Stimulated activated CD4-positive, alpha-beta T cell treated with anti-CD3 and anti-CD28 coated beads, Interleukin-4, amount 100 ng/mL, for 1 hour (primary cell): ENCODE measurements at places on chromosomes 2 and 18.

GRCh38 chr2:120511536-120511935, 165.6 kb downstream of the INHBB start:
- DNase-seq, result no peak

- no peak for DNase-seq
Observed at GRCh38 chr2:227118353-227118752, 45.7 kb downstream of the COL4A4 start.

DNA sequence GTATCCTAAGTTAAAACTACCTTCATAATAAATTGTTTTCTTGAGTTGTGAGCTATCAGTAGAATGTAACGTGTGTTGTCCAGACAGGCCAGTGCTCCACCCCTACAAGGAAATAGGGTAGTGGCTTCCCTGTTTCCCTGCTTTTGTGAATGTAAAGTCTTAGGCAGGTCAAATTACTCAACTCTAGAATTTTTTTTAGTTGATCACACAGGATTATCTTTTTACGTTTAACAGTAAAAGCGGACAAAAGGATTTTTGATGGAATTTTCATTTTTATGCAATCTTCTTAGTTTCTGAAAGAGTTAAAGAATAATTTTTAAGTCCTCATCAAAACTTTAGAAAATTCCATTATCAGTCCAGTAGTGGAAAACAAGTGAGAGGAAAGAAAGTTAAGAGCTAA, 38.2 kb downstream of the GPD2 start:
- DNase-seq, result no peak

- no peak for DNase-seq
Observed at GRCh38 chr18:1037776-1038175, 133.1 kb downstream of the ADCYAP1 start.

- no peak for DNase-seq
Observed at GRCh38 chr2:186027922-186028321, 289.3 kb downstream of the FSIP2 start.

DNA sequence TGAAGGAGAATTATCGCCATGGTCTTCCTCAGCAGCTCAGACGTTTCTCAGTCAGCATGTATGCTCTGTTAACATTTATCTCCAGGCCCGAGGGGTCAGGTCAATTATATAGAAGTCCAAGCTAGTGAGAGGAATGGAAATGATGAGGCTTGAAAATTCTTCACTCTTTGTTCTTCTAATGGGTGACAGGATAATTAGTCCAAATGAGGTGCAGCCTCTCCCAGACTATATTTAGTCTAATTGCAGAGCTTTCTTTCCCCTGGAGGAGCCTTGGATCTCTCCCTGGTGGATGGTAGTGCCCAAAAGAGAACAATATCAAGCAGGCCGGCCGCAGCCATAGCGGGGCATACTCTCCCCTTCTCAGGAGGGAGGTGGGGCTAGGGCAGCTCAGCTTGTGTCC, 51.4 kb upstream of the DTNB start:
- DNase-seq, result no peak

GRCh38 chr18:34028324-34028723, 196.4 kb downstream of the NOL4 start:
- no peak for DNase-seq

DNA sequence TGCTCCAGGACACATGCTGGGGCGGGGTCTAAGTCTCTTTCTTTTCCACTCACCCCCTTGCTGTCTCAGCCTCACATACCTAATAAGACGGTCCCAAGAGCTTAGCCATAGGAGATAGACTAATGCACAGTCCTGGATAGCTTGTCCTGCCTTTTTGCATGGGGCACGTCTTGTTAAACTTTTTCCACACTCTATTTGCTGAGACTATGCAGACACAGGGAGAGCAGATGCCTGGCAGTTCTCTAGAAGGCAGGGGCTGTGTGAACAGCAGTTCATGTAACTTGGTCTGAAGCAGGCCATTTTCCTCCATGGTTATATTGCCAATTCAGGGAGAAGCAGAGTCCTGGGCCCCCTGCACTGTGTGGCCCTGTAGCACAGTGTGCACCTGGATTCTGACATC, 142.1 kb downstream of the SEPTIN10 start:
- no peak for DNase-seq

- no peak for DNase-seq
Observed at GRCh38 chr2:223641082-223641481, 38.9 kb upstream of the SCG2 start.

DNA sequence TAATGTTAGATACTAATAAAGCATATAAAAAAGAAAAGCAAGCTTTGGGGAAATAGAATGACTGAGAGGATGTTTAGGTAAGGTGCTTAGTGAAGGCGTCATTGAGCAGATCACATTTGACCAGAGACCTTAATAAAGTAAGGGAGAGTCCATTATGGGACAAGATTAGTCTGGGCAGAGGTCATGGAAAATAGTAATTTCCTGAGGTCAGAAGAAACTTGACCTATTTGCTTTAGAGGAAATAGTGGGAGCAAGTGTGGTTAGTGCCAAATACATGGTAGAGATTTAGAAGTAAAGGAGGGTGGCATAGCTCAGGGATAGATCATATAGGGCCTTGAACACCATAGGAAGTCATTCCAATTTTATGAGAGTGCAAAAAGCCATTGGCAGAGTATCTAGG, 24.5 kb upstream of the SLC8A1 start:
- no peak for DNase-seq

DNA sequence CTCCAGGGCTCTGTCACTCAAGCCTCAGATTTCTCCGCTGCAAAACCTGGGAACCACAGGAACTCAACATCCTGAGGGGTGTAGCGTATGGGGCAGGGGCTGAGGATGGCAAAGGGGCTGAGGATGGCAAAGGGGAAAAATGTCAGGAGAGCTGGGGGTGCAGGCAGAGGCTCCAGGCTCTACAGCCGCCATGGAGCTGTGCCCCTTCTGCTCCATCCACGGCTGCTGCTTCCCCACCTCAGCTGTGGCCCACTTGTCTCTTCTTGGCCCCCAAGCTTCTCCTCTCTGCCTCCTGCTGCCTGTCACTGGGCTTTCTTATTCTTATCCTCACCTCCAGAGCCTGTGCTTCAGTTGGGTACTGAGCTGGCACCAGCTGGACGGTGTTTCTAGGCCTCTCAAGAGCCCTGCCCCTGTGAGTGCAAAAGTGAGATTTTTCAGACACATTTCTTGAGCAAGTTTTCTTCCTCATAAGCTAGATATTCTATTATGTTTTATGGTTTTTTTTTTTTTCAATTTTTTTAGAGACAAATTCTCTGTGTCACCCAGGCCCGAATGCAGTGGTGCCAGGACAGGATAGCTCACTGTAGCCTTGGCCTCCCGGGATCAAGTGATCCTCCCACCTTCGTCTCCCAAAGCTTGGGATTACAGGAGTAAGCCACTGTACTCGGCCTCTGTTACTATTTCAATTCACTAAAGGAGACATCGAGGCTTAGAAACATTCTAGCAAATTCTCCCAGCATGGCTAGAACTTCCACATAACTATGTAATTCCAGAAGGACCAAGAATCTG, 49.0 kb downstream of the MARCO start:
- no peak for DNase-seq

GRCh38 chr2:28437149-28437835, 44.6 kb downstream of the FOSL2 start:
- DNase-seq, result no peak

DNA sequence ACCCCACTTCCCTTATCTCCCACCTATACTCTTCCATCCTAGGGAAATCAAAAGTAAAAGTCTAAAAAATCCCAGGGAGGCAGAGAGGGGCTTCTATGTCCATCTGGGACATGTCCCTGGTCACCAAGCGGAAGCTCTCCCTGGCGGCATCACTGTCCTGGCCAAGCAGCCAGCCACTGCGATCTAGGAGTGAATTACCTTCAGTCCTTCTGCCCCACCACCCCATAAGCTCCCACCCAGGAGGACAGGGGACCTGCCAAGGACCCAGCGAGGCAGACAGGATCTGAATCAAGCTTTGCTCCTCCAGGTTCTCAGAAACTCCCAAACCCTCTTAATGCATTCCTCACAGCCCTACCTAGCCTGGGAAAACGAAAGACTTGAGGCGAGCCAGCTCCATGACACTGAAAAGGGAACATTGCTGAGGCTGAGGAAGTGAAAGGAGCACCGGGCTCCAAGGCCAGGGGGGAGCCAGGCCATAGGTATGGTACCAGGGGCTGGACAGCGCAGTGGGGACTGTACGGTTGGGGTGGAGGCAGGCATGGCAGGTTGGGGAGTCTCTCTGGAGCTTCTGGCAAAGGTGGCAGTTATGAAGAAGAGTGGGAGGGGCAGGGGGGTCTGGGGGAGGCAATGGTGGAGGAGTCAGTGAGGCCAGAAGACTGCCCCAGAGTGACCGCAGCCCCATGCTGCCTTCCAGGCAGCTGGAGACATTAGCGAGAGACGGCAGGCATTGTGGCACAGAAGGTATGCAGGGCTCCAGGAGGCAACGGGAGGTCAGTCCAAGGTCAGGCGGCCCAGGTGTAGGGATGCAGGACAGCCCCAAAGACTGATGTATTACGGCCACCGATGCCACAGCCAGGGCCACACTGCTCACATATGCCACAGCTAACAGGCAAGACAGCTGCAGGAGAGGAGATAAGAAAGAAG, 2.7 kb upstream of the SLC23A3 start:
- DNase-seq, result no peak

GRCh38 chr2:132937629-132938028, 267.6 kb upstream of the LYPD1 start:
- no peak for DNase-seq
